ENCODE measurements at places on chromosomes 11 and 22.

DNA sequence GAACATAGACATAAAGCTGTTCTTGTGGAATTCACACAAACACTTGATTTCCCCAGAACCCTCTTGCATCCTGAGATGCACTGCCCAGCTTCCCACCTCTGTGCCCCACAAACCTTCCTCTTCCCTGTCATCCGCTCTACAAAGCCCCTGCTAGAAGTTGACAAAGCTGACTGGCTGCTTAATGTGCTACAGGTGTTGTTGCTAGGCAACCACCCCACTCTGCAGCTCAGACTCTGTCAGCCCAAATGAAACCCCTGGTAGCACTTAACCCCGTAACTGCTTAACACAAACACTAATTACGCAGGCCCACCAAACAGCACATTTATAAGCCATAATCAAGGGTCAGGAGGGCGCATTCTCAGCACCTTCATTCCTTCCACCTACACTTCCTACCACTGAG, 172.0 kb upstream of the CADM1 start:
- DNase-seq, result no peak

DNA sequence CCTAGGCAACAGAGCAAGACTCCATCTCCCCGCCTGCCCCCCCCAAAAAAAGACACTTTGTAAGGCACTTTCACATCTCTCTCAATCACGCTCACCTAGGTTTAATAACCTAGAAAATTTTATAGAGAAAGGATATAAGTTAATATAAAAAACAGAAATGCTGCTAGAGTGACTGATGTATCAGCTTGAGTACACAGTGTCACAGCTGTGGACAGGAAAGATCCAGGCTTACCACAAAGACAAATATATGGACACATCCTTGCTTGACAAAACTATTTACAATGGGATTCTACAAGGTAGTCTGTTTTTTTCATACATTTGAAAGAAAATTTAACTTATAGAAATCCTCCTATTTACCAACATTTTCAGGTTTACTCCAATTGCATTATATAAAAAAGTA, 96.7 kb downstream of the ABTB2 start:
- no peak for DNase-seq

DNA sequence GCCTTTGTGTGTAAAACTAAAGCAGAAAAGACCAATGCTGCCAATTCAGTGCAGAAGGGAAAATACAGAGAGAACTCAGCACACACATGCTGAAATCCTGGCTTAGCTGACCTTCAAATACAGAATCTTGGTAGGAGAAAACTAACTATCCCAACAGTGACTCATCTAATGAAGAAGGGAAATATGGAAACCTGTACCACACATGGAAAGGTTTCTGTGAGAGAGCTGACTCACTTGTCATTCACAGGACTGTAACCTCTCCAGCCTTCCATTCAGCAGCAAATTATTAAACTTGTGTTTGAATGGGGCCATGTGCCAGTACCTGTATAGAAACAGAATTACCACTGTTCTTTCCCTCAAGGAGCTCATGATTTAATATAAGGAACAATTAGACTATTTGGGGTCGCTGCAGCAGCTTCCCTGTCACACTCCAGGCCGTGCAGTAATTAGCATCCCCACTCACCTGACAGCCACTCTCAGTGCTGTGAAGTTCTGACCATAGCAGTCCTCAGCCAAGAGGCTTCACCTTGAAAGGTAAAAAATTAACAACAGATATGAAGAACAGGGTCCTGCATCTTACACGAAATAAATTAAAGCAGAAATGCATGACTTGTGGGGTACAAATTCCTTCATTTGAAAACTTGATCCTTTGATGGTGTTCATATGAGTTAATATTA, 53.9 kb downstream of the MSANTD4 start:
- DNase-seq, result no peak

DNA sequence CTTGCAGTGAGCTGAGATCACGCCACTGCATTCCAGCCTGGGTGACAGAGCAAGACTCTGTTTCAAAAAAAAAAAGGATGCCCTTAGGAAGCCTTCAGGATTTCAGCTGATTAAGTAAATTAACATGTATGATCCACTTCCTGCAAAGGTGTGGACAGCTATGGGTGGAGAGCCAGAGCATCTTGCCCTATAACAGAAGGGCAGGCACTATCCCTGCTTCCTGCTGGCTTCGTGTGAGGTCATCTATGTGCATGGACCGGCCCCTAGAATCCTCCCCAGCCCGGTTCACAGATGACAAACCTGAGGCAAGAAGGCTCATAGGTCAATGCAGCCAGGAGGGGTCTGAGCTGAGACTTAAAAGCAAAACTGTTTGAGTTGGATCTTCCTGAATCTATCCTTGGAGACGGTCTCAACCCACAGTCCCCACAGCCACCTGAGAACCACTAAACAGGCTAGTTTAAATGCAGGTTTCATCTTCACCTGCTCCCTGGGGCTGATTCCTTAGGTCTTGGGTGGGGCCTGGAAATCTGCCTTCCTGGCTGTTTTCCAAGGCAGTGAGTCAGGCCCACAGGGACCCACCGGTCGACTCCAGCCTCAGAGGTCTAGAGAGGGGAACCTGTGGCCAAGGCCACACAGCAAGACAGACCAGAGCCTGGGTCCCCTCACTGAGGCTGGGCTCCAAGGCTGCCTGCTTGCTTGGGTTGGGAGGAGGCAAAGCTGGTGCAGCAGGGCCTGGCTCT, 55.2 kb upstream of the MPEG1 start:
- peak; percentile 55 for DNase-seq

DNA sequence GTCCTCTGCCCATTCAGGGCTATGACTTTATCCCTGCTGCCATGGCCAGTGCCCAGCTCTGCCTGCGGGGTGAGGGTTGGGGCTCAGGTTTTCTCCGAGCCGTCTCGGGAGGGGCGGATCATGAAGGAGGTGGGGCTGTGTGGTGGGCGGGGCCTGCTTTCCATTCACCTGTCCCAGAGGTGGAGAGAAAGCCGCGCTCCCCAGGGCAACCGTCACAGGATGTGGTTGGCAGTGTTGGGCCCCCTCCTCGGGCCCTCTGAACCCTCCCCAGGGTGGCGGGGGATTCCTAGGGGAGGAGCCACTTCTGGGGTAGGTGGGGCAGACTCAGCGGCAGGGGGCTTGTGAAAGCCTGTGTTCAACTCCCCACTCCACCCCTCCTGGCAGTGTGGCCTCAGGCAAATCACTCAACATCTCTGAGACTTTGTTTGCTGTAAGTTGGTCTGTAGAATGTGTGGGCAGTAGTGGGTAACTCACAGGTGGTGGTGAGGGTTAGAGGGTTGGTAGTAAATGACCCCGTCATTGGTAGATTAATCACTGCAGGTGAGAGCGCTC, 50.3 kb downstream of the CD6 start:
- DNase-seq, result peak; percentile 18

- no peak for DNase-seq
These were observed 28.6 kb downstream of the LRP5 start for GRCh38 chr11:68340784-68341556.

GRCh38 chr11:73249304-73249703, 22.8 kb upstream of the P2RY6 start:
- peak; percentile 82 for DNase-seq

DNA sequence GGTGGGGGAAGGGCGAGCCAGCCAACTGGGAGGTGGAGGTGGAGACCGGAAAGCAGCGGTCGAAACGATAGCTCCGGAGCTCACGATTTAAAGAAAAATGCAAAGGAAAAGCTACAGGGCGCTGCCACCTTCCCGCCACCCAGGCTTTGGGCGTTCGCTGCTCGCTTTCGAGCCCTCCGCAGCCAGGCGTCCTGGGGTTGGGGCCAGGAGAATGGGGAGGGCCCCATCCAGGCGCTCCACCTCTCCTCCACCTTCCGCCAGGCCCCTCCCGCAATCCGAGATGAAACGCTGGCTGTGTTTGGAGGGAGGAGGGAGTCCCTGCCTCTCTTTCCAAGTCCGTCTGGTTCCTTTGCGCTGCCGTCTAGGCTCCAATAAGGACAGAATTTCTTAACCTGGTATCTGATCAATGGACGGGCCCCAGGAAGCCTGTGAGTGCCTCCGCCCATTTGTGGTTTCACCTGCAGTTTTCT, 483 bp upstream of the ABTB2 start:
- DNase-seq, result peak; percentile 63

DNA sequence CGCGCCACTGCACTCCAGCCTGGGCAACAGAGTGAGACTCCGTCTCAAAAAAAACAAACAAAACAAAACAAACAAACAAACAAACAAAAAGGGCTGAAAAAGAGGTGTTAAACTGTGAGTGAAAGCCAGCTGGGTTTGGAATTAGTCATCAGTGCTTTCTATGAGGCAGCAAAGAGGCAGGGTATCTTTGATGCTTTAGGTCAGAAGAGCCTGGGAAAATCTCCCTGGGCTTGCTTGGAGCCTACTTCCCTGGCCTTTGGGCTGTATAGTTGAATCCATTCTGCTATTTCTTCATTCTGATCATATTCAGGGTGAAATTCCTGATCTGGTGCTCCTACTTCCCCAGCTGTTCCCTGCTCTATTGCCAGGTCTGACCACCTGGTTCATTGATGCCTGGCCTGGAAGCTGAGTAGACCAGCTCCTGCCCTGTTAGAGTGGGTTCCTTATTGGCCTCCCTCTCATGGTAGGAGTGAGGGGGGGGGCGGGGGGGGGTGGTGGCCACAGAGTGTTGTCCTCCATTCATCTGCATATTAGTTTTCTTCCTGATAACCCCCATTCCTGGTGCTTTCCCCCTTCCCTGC, 65.6 kb downstream of the INSC start:
- no peak for DNase-seq

DNA sequence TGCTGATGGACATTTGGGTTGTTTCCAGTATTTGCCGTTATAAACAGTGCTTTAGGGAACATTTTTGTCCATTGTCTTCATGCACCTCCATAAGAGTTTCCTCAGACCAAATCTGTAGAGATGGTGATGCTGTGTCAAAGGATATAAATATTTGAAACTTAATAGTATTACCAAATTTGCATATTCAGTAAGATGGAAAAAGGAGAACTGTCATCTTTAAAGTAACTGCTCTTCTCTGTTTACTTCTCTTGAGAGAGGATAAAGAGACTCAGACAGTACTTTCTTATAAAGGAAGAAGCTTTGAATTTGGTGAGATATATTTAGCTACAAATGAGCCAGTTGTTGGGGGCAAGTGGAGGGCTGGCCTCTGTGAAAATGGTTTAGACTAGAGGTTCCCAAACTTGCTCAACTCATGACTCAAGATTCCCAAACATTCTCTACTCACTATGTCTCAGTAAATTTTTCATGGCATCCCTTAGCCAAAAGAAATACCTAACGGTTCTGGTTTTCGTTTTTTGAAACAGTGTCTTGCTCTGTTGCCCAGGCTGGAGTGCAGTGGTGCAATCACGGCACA, 26.2 kb downstream of the SHISA8 start:
- no peak for DNase-seq

DNA sequence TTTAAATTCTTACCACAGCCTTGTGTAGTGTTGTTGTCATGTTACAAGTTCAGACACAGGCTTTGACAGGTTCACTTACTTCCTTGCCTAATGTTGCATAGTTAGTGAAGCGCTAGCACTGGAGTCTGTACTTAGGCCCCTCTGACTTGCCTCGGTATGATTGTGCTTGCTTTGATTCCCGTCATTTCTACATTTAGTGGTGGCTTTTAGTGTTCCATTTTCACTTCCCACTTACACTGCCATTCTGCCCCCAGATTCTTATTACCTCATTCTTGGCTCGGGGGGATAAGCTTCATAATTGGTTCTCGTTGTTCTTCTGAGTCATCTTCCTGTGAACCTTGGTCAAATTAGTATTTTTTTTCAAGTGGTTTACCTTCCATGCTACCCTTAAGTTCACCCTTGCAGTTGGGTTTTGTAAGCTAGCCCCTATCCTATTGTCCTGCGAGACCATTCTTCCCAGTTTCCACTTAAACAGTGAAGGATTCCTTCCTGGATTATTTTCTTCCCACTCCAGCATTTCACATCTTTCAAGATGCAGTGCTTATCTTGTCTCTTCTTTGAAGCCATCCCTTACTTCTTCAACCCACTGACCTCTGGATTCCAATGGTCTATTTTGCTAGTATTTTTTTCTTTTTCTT, 68.7 kb downstream of the DDX10 start:
- no peak for DNase-seq

- no peak for DNase-seq
These were observed 8.3 kb downstream of the SMTN start for GRCh38 chr22:31089160-31090100.

GRCh38 chr11:101434026-101434643, 149.7 kb downstream of the TRPC6 start:
- no peak for DNase-seq

GRCh38 chr11:62004473-62004872, 37.0 kb upstream of the FTH1 start:
- DNase-seq, result peak; percentile 49

DNA sequence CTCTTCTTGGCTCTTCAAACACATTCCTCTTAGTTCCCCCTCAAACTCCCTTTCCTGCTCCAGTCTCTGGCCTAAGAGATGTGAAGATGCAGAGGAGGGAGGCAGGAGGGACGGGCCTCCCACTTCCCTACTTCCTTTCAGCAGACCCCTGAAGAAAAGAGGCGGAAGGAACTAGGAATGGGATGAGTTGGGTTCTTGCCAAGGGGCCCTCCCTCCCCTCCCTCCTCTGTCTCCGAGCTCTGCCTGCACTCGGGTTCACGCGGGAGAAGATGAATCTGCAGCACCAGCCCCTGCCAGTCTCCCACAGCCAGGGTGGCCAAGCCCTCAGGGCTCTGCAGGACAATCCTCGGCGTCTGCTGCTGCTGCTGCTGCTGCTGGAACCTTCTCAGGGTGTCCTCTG, 24.3 kb upstream of the PKNOX2 start:
- DNase-seq, result no peak

GRCh38 chr11:126891556-126892217, 108.9 kb downstream of the KIRREL3 start:
- no peak for DNase-seq

GRCh38 chr22:19713245-19713644, 1.1 kb upstream of the SEPTIN5 start:
- DNase-seq, result no peak

- no peak for DNase-seq
These were observed 12.4 kb upstream of the HTATIP2 start for GRCh38 chr11:20351136-20351535.

DNA sequence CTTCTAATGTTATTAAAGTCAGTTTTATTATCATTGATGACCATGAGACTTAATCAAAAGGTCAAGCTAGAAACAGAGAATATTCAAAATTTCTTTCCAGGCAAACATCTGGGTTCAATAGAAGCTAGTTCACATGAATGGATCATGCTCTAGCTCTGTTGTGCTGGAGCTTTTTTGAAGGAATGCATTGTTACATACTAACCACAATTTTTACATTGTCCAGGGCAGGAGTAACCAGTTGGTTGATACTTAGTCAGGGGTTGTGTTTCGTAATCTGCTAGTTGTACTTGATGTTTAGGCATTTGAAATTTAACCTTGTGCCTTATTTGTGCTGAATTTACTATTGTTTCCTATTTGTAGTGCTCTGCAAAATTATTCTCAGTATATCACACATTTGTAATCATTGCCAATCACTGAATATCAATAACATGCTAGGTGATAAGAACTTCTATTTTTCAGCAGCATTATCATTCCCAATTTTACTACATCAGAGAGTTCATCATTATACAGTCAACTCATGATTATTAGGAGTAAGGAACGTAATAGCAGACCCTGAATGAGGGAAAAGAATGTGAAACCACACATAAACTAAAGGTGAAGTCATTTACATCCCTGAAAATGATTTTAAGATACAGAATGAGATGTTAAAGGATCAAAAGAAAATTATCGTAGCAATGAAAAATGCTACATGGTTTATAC, 23.2 kb downstream of the NF2 start:
- DNase-seq, result peak; percentile 90

- no peak for DNase-seq
These were observed 56.4 kb upstream of the RTL6 start for GRCh38 chr22:44554411-44554810.
